Muscle of leg (tissue), 16 donors: ENCODE measurements at places on chromosomes 7 and 10. TPM values are rescaled to one million over a fixed set of nuclear protein-coding genes. Genes with fewer than 3 reads are reported as not detected.

- DNase-seq, result no peak
Observed at GRCh38 chr10:64093946-64094535, 572.8 kb downstream of the REEP3 start.

DNA sequence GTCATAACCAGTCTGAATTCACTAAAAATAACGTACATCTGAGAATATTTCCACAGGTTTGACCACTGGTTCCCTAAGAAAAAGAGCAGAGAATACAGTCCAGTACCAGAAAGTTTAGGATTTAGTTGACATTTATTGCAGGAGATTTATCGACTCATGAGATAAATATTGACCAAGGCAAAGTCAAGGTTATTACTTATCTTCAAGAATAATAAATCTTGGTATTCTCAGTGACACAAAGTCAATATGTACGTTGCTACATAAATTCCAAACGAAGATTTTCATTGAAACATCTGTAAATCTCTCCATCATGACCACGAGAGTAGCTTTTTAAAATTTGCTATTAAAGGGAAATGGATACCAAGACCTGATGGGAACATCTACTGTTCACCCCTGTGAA, 39.4 kb upstream of the GRB10 start:
- DNase-seq, result no peak

GRCh38 chr10:6141296-6142151, 52.7 kb downstream of the RBM17 start:
- peak; percentile 70 for DNase-seq

- no peak for DNase-seq
Observed at GRCh38 chr7:37377231-37377630, 71.4 kb downstream of the ELMO1 start.

DNA sequence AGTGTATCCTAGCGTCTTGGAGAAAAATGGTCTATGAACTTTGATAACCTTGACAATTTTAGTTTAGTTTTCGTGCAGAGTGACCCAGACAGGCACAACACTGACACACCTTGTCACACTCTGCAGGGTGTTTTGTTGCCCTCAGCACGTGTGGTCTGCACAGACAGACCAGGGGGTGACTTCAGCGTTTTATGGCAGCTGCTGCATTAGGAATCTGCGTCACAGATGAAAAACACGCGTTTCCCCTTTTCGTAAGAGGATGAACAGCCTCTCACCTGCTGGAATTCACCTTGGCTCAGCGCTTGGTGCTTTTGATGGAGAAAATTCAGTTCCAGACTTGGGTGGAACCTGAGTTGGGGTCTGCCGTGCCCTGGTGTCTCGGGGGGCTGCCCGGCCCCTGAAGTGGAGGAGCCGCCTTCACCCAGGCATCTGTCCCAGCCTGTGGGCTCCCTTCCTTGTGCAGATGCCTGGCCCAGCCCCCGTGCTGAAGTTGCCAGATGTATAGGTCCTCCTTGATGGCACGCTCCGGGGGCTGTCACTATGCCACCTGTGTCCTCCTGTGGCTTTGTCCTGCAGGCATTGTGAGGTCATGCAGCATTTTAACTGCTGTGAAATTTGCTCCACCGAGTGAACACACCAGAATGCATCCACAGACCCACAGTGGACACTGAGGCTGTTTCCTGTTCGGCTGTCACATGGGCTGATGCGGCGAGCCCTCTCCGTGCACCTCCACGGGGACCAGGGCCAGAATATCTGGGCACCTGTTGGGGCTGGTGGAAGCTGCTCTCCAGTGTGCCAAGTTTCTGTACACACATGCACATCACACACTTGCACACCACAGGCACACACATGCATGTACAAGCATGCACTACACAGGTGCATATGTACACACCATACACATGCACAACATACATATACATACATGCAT, 18.3 kb downstream of the INPP5A start:
- DNase-seq, result no peak

DNA sequence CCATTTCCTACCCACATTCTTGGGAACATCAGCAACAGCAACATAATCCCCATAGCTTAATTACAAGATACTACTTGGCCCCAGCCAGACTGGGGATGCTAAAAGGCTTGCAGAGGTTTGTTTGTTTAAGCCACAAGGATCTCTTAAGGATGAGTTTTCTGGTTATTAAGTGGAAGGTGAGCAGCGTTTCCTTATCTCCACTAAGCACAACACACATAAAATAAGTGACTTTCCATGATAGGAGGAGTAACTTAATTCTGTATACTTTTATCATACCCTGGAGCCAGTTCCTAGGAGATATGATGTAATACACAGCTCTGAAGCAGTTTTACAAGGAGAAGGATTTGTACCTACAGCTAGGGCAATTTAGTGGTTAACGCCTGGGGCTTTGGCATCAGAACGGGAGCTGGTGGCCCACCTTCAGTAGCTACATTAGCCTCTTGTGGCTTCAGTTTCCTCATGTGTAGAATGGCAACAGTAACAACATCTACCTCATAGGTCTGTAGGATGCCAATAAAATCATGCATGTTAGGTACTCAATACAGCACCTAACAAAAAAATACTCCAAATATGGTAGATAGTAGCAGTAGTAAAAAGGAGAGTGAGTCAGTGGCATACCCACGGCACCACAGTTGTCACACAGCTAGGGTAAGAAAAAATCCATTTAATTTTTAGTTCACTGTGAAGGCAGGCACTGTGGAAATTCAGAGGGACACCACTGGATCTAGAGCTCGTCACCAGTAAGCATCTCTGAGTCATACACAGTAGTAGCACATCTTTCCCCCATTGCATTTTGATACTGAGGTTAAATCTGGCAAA, 55.2 kb downstream of the DOCK4 start:
- no peak for DNase-seq

DNA sequence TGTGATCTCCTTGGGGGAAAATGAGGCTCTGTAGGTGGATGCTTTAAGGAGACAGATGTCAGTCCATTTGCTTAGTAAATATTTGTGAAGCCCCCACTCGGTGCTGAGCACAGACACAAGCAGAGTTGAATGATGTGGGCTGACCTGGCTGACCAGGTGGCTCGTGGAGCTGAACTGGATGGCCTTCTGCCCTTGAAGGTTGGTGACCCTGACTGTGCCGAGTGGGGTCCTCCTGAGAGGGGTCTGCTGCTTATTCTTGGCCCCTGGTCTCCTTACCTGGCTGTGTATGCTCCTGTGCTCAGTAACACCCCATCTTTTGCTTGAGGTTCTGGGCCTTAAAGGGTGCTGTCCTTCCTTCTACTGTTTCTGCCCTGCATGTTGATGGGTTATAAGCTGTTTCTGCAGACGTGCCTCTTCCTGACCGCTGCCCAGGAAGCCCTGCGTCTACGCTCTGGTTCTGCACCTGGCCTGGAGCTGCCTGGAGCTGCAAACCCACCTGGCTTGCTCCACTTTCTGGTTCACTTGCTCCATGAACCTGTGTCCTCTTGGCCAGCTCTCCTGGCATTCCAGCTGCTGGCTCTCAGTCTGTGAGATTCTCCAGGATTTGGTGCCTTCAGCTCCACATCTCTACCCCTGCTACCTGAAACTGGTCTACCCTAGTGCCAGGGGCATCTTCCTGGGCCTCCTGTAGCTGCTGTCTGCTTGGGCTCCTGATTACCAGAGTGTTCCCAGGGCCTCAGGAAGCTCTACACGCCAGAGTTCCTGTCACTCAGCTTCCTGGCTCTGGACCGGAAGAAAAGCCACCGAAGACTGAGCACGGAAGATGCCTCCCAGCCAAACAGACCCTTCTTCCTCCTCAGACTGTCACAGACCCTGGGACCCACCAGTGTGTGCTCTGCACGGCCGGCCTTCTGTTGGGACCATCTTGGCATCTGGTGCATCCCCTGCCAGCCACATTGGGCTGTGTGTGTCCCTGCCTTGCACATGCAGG, 76.5 kb downstream of the ADCY1 start:
- DNase-seq, result no peak

DNA sequence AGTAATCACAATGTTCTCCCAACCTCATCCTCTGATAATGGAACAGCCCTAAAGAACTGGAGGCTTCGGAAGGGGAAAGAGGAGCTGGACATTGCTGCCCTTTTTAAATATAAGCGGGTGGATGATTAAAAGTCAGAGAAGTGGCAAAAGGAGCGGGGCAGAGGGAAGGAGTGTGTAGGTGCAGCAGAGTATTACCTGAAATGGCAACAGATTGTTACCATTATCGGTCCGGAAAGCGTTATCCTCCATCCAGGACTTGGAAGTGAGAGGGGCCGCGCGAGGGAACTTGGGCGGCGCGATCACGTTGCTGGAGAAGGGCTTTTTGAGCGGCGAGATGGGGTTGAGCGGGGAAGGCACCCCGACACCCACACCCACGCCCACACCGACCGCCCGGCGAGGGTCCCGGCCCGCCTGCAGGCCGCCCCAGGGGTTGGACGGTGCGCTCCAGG, 51.7 kb downstream of the CPEB3 start:
- DNase-seq, result peak; percentile 51

- DNase-seq, result no peak
Observed at GRCh38 chr10:3172081-3172445, 519 bp downstream of the PITRM1 start.

GRCh38 chr7:11701829-11702560, 130.0 kb downstream of the THSD7A start:
- no peak for DNase-seq

- DNase-seq, result no peak
Observed at GRCh38 chr7:134329614-134330346, 13.1 kb upstream of the SLC35B4 start.

GRCh38 chr7:43307522-43307921, 195.1 kb downstream of the HECW1 start:
- DNase-seq, result peak; percentile 8

DNA sequence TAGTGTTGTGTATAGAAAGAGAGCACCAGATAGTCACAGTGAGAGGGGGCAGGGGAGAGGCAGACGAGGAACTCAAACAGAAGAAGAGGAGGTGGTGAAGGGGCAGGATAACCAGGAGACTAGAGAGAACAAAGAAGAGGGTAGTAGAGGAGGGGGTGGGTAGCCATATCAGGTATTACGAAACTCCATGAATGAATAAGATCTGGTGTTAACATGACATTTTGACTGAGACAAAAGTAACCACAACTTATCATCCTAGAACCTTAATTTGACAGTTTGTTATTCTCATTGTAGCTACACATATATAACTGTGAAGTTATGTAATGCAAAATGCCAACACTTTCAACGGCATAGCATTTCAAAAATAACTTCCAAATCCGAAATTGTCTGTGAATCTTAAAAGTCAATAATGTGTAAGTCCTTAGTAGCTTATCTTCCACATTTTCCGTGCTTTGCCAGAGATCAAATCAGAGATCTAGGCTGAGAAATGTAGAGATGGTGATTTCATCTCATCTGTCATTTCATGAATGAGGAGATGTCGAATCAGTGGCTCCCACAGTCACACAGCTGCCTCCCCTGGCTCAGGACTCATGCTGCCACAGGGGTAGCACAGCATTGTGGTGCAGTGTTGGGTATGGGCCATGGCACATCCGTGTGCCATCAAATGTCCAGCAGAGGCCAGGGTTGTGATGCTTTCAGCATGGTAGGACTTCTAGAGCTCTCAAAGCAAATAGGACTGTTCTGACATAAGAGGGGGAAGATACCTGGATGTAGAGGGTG, 202.1 kb downstream of the HECW1 start:
- no peak for DNase-seq

DNA sequence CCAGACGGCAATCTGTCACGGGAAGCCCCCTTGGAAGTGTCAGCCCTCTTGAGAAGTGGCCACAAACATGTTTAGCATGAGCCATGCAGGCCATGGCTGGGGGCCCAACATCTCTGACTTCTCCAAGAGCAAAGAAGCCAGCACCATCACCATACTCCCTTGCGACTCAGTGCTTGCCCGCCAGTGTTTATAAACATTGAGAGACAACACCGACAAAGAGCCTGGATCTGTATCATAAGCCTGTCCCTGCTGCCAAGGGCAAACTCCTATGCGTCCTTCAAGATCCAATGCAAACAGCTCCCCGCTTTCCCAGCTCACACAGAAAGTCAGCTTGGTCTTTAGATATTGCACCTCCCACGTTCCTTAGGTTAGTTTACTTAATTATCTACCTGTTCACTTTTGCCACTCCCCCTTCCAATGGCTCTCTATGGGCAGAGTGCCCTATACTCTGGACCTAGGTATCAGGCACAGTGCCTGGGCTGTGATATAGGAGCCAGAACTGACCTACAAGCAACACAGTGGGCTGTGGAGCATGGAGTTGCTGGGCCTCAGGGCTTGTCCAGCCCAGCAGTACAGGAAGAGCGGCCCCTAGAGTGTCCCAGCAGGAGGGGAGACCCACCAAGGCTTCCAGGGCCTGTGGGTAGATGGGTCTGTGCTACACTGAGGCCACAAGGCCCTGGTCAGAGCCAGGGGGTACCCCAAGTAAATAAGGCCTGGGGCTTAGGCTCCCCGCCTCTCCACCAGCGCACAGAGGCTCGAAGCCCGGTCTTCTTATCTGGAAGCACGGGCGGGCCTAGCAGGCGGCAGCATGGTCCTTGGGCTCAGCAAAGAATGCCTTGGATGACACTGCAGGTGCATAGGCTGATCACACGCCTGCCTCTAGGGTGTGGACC, 37.7 kb downstream of the CAMK2B start:
- no peak for DNase-seq

DNA sequence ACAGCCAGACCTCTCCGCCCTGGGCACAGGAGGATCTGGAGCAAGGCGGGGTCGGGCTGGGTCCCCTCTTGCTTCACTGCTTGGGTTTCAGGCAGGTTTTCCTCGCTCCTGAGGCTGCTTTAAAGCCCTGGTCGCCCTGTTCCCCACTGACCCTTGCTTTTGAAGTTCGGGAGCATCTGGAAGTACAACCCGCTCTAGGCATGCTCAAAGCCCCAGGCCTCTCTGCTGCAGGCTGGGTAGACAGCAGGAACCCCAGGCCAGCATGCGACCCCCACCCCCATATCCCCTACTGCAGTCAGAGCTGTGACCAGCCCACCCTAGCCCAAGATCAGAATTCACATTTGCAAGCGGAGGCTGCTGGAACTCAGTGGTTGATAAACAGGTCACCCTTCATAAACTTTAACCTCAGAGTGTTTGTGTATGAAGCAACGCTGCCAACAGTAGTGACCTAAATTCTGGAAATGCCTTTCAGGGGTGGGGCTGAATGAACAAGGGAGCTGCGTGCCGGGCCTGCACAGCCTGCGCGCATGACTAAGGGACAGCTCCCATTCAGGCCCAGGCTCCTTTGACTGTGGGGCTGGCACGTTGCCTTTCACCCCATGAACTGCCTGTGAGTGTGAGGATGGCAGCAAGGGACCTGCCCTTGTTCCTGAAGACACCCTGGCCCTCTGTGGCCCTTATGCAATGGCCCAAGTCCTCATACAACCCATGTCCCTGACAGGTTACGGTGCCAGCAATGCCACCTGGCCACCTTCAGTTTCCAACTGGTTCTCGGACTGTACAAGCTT, 52.5 kb downstream of the PROSER2 start:
- peak; percentile 69 for DNase-seq

Gene TAS2R5
- polyA plus RNA-seq, result 0.83 TPM

Gene TMEM178B
- 0.54 TPM for polyA plus RNA-seq

Gene IKZF1
- 1.1 TPM for polyA plus RNA-seq

Gene PSPH
- polyA plus RNA-seq, result 16.6 TPM

Gene NUTM2E
- polyA plus RNA-seq, result not detected

Gene AKR1C8
- polyA plus RNA-seq, result 0.16 TPM

Gene GSTK1
- polyA plus RNA-seq, result 88.2 TPM

Gene C7orf33
- 0.31 TPM for polyA plus RNA-seq

Gene KAZALD1
- 52.9 TPM for polyA plus RNA-seq

Gene ACBD7
- polyA plus RNA-seq, result 1.7 TPM
